Occipital lobe (tissue), 3 donors: ENCODE measurements at places on chromosomes 11 and 22. TPM values are rescaled to one million over a fixed set of nuclear protein-coding genes. Genes with fewer than 3 reads are reported as not detected.

SMIM35 gene
- not detected for total RNA-seq

VPS26B gene
- total RNA-seq = 61.9 TPM

C22orf31 gene
- total RNA-seq = not detected

RIMBP3C gene
- 1.6 TPM for total RNA-seq

TRIM29 gene
- 0.47 TPM for total RNA-seq

SLC5A4 gene
- total RNA-seq = not detected

MUC5AC gene
- total RNA-seq = not detected

MMP27 gene
- total RNA-seq = not detected

PANX3 gene
- total RNA-seq = not detected

HEPN1 gene
- not detected for total RNA-seq

UPK3A gene
- total RNA-seq = not detected

C1QTNF5 gene
- 4.2 TPM for total RNA-seq

TRIM49 gene
- total RNA-seq = not detected

GRCh38 chr11:22674470-22675439, 8.3 kb downstream of the GAS2 start:
- no peak for DNase-seq

DNA sequence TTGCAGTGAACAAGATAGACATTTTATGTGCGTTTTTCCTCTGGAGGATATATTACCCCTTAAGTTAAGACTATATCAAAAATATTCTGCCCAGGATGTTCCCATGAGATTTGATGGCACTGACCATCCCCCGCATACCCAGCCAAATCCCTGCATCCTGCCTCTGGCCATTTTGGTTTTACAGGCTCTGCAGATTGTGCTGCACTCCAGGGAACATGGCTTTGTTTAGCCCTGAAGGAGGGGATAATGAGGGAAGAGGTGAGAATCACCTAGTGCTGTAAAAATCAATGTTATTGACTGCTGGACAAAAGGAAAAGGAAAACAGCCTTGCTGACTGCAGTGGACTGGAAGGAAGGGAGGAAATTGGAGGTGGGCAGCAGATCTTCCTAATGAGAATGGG, 717.4 kb downstream of the DLG2 start:
- no peak for DNase-seq

DNA sequence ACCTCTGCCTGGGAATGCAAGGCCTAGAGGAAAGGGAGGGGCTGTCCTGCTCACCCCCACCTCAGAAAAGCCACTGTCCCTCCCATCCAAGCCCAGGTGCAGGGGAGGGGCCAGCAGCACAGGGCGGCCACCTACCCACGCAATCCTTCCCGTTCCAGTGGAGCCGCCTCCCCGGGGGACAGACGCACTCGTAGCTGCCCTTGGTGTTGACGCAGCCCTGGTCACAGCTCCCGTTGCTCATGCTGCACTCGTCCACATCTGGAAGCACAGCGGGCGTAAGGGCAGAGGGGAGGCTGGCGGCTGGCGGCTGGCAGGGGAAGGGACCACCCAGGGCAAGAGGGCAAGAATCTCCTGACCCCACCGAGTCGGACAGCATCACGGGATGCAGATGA, 40.3 kb upstream of the TTLL12 start:
- DNase-seq = no peak

GRCh38 chr11:127330044-127330443, 329.5 kb upstream of the KIRREL3 start:
- DNase-seq = no peak

DNA sequence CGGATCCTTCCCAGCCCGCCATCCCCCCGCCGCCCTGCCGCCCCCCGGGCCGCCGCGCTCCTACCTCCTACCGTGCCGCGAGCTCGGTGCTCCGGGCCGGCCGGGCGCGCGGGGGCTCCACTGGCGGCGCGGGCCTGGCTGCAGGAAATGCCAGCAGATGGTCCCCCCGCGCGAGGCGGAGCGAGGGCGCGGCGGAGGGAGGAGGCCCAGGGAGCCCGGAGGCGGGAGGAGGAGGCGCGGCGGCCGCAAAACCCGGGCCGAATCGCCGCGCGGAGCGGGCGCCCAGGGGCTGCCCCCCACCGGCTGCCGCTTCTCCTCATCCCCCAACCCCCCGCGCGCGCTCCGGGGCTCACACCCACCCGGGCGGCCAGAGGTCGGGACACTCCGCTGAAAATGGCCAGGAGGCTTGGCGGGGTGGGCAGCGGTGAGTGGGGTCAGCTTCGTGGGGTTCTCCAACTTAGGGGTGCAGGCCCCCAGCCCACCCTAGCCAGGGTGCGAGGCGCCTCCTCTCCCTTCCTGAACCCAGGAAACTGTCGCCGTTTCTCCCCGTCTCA, at the start of gene OSBPL5:
Gene OSBPL5 (minus strand): TSS at position 159 of the 554 bp plus-strand sequence. CDS start 36,162 bp downstream, outside the sequence.
- peak; percentile 48 for DNase-seq

DNA sequence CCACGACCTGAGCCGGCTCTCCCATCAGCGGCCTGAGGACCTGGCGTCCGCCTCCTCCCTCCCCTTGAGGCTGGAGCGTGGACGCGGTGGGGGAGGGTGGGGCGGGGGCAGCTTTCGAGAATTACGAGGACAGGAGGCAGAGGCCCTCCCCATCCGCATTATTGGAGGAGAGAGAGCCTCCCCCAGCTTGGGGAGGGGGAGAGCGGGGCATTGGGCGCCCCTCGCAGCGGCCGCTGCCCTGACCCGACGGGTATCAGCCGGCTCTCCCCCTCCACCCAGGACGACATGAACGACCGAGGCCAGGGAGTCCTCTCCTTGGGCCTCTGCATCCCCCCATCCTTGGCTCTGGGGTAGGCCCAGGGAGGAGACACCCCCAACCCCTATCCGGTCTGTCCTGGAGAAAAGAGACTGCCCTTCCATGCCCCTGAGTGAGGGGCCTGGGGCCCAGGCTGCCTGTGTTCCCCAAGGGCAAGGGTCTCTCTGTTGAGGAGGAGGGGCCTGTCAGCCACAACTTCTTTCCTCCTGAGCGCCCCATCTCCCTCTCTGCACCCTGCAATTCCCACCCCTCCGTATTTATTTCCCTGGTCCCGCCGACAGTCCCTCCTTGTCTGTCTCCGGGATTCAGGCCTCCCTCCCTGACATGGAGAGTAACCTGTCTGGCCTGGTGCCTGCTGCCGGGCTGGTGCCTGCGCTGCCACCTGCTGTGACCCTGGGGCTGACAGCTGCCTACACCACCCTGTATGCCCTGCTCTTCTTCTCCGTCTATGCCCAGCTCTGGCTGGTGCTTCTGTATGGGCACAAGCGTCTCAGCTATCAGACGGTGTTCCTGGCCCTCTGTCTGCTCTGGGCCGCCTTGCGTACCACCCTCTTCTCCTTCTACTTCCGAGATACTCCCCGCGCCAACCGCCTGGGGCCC, 495 bp downstream of the GPR137 start:
- no peak for DNase-seq

GRCh38 chr22:32971276-32971675, 86.9 kb downstream of the SYN3 start:
- no peak for DNase-seq

- DNase-seq = no peak
These were observed 517.3 kb downstream of the BRD1 start for GRCh38 chr22:49310354-49310753.

- no peak for DNase-seq
These were observed 127.6 kb upstream of the PARVA start for GRCh38 chr11:12249590-12250260.

- DNase-seq = no peak
These were observed 15.9 kb downstream of the ADAMTS15 start for GRCh38 chr11:130464291-130464812.

- no peak for DNase-seq
These were observed 649 bp downstream of the PRRG4 start for GRCh38 chr11:32830413-32830738.

- DNase-seq = no peak
These were observed 2.7 kb upstream of the VPS37C start for GRCh38 chr11:61163714-61164605.

GRCh38 chr11:1826552-1827094, 8.2 kb upstream of the SYT8 start:
- DNase-seq = no peak

- peak; percentile 35 for DNase-seq
These were observed at the start of gene NAALAD2 for GRCh38 chr11:90134478-90135003. NAALAD2 (plus strand) TSS chr11:90134663; CDS start chr11:90134759, 96 bp downstream.

- DNase-seq = no peak
These were observed 666.6 kb downstream of the CNTN5 start for GRCh38 chr11:99687320-99687719.

DNA sequence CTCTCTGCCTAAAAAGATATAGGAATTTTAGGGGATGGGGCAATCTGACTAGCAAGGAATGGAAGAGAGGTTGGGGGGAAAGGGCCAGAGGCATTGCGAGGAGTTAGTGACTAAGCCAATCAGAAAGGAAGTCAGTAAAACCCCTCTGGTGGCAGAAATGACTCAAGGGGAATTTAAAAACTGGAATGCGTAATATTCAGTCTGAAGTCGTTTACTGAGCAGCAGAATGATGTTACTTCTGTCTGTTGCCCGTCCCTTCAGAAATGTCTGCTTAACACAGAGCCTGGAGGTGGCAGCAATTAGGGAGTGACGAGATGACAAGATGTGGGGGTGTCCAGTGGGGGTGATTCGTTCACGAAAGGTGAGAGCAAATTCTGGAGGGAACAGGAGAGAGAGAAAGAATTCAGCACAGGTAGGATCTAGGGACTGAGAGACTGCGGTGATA, 107.7 kb upstream of the CLMP start:
- DNase-seq = no peak

- DNase-seq = no peak
These were observed 21.9 kb upstream of the QSER1 start for GRCh38 chr11:32870676-32871075.

- DNase-seq = no peak
These were observed 52.4 kb upstream of the INCENP start for GRCh38 chr11:62071408-62071807.

DNA sequence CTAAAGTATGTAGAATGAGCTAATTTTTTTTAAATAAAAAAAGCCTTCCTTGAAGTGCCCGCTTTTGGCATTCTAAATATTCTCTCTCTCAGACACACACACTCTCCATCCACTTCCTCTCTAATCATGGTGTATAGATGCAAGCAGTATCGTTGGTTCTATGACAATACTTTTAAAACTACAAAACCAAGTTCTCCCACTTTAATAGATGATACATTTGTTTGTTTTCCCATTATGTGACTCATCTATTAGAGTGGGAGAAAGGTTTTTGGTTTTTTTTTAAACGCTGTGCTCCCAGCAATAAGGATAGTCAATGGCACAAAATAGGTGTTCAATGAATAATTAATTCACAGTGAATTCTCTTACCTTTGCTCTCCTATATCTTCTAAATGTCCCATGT, 44.6 kb downstream of the FZD4 start:
- no peak for DNase-seq

DNA sequence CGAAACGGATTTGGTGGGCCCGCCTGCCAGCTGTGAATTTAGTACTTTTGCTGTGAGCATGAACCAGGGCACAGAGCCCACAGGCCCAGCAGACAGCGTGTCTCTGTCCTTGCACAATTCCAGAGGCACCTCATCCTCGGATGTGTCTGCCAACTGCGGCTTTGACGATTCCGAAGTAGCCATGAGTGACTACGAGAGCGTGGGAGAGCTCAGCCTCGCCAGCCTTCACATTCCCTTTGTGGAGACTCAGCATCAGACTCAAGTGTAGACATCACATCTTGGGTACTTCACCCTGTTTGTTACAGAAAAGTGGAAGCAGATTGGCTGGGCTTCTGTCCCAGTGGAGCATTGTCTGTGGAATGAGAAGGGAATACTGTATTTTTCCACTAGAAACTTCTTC, 78.6 kb upstream of the MTNR1B start:
- DNase-seq = no peak

DNA sequence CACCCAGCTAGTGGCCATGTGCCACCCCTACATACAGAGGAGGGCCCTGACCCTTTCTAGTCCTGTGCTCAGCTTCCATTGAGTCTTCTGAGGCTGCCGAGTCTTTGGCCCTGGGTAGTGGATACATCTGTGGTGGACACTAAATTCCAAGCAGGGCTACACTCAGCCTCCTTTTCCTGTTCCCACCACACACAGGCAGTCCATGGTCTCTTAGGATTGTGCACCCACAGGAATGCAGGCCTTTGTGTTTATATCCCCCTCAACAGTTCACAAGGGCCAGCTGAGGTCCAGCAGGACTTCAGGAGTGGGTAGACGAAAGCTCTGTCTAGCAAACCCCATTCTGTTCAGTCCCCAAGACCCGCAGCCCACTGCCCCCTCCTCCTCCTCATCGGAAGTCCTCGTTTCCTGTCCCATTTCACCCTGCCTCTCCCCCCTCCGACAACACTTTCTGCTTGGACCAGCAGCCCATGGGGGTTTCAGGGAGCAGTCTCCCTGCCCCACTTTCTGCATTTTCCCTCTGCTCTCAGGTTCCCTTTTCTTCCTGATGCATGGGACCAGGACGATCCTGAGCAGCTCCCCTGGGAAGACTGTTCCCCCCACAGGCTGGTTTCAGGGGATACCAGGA, 91.8 kb downstream of the SWAP70 start:
- no peak for DNase-seq

GRCh38 chr11:86805873-86806310, 5.5 kb downstream of the PRSS23 start:
- DNase-seq = no peak

DNA sequence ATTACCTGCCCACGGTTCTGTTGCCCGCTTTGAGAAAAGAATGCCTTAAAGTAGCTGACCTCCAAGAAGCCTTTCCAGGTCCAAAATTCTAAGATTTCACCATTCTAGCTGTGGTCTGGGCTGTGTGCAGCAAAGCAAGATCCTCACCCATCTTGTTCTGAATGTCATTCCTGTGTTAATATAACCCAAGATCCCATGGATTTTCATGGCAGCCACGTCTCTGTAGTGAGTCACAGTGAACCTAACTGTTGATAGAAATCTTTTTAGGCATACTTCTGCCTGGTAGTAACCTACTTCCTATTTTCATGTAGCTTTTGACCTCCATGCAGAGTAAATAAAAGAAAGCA, 210.0 kb downstream of the NAV2 start:
- no peak for DNase-seq

GRCh38 chr11:35305670-35306382, 113.5 kb downstream of the SLC1A2 start:
- DNase-seq = no peak

- DNase-seq = no peak
These were observed 70.6 kb downstream of the ADM start for GRCh38 chr11:10375280-10375971.
